Breast epithelium (tissue), 4 donors: ENCODE measurements at places on chromosomes 3 and 15. TPM values are rescaled to one million over a fixed set of nuclear protein-coding genes. Genes with fewer than 3 reads are reported as not detected.

GAP43 gene
- total RNA-seq = not detected

GOLGA8S gene
- not detected for total RNA-seq

SLC9C1 gene
- 0.48 TPM for total RNA-seq

PFKFB4 gene
- total RNA-seq = 6.9 TPM

UPK1B gene
- not detected for total RNA-seq

DLL4 gene
- 3.5 TPM for total RNA-seq

TMEM108 gene
- 0.98 TPM for total RNA-seq

GOLGA6L7 gene
- total RNA-seq = not detected

ZNF148 gene
- 29.8 TPM for total RNA-seq

LRRC31 gene
- total RNA-seq = 7.5 TPM

CEP19 gene
- 2.5 TPM for total RNA-seq

SLC6A1 gene
- 0.29 TPM for total RNA-seq

RPL14 gene
- 461 TPM for total RNA-seq

GMPS gene
- 36.1 TPM for total RNA-seq

CAV3 gene
- not detected for total RNA-seq

FBXO40 gene
- total RNA-seq = not detected

FILIP1L gene
- 19.8 TPM for total RNA-seq

NTRK3 gene
- 1.9 TPM for total RNA-seq

PTH1R gene
- total RNA-seq = 38.2 TPM

WDR5B gene
- total RNA-seq = 6.2 TPM
